ENCODE measurements at places on chromosomes 13 and 19.
A peak's percentile ranks its signal among the peaks of the same experiment; 100 is the strongest.

DNA sequence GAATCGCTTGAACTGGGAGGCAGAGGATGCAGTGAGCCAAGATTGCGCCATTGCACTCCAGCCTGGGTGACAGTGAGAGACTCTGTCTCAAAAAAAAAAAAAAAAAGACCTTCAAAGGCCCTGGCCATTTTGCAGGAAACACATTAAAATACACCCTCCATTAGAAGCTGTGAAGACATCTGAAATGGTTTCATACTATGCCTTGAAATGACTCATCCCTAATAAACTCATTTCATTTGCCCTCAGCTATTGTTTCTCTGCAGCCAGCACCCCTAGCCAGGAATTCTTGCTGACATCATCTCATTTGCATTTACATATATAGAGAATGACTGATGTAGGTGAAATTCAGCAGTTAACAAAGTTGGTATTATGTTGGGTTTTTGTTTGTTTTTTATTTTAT is 8.7 kb downstream of the EML2 start:
- no peak for DNase-seq

DNA sequence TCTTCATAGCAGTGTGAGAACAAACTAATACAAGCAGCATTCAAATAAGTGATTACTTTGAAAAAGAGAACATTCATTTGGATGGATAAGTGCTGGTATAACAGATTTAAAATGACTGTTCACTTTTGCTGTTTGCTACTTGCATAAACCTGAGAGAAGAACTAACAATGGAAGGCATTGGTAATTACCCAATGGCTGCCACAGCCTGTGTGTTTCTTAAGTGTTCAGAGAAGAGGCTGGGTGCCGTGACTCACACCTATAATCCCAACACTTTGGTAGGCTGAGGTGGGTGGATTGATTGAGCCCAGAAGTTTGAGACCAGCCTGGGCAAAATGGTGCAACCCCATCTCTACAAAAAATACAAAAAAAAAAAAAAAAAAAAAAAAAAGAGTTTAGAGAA is 4.9 kb upstream of the TEX26 start:
- no peak for DNase-seq

GRCh38 chr19:2039089-2039958 is 11.7 kb downstream of the MKNK2 start:
- no peak for DNase-seq

- DNase-seq: no peak
Measured at GRCh38 chr13:50511877-50512341, 331.6 kb downstream of the DLEU7 start.

GRCh38 chr13:51148223-51148951 is 37.3 kb upstream of the C13orf42 start:
- DNase-seq: peak; percentile 64

GRCh38 chr19:18436671-18437490 is 1.1 kb downstream of the ISYNA1 start:
- DNase-seq: peak; percentile 99

GRCh38 chr13:67223024-67223423 is 7.1 kb downstream of the PCDH9 start:
- DNase-seq: no peak

GRCh38 chr13:51804295-51805172 is 571 bp upstream of the DHRS12 start:
- peak; percentile 79 for DNase-seq

DNA sequence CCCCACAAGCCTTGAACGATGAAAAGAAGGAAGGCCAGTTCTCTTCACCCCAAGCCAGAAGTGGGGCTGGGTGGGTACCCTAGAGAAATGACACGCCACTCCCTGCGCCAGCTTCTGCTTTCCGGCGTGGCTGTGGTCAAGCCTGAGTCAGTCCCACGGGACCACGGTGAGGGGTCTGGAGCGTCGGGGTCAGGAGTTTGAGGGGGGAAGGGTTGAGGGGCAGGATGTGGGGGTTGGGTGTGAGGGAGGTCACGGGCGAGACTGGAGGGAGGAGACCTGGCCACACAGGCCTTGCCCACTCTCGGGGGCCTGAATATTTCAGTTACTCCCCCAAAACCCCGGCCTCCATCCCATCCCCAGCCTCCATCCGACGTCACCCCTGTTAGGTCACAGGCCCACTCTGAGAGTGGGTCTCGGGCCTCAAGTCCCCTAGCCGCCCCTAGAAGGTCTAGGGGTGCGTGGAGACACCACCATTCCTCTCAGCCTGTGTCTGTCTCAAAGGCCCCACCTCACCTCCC is 500 bp upstream of the IFI30 start:
- DNase-seq: no peak

DNA sequence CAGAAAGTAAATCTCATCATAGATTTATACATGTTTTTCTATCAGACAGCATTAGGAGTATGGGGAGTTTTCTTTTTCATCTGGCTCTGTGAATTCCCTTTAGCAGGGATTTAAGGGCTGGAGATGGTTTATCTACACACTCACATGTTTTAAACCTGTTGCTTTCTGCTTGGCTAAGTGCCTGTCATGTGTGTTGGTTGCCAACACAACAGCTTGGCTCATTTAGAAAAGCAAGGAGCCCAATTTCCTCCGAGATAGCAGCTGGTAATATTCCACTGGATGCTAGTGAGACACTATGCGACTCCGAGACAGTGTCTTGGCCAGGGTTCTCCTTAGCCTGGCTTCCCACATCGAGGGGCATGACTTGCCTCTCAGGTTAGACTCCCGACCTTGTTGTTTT is 83.3 kb downstream of the KLF5 start:
- no peak for DNase-seq

DNA sequence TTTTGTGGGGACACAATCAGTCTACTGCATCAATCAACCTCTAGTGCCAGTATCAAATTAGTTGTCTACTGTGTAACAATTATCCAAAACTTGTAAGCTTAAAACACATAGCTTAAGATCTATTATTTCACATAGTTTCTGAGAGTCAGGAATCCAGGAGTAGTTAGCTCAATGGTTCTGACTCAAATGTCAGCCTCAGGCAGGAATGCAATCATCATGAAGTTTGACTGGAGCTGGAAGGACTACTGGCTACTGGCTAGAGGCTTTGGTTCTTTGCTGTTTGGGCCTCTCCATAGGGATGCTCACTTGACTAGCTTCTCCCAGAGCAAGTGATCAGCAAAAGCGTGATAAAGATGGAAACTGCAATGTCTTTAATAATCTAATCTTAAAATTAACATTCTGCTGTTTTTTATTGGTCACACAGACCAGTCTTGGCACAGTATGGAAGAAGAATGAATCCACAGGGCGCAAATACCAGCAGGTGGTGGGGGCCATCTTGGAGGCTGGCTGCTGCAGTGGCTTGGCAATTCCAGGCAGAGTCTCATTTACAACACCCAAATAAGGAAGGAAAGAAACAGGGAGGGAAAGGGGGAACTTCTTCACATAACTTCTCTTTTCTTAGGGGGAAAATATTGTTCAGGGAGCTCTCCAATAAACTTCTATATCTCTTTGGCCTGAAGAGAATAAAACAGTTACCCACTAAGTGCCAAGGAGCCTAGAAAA is 15.7 kb downstream of the CAB39L start:
- DNase-seq: no peak

- peak; percentile 32 for DNase-seq
Measured at GRCh38 chr19:13078897-13079541, 23.6 kb downstream of the LYL1 start.

DNA sequence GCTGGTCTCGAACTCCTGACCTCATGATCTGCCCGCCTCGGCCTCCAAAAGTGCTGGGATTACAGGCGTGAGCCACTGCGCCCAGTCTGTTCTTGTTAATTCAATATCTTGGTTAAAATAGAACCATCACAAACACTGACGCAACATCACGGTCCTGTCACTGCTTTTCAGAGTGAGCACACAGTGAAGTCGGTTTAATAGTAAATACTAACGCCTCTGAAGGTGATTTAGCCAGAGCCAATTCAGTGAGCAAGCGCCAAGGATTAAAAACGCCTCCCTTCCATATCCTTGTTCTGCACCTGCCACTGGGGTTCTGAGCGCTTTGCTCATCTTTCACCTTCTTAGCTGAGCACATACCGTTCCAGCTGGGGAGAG is 30.3 kb downstream of the LAMP1 start:
- peak; percentile 60 for DNase-seq

GRCh38 chr19:15463861-15464371 is 428 bp downstream of the RASAL3 start:
- no peak for DNase-seq

GRCh38 chr19:16013181-16013850 is 63.0 kb upstream of the TPM4 start:
- no peak for DNase-seq

DNA sequence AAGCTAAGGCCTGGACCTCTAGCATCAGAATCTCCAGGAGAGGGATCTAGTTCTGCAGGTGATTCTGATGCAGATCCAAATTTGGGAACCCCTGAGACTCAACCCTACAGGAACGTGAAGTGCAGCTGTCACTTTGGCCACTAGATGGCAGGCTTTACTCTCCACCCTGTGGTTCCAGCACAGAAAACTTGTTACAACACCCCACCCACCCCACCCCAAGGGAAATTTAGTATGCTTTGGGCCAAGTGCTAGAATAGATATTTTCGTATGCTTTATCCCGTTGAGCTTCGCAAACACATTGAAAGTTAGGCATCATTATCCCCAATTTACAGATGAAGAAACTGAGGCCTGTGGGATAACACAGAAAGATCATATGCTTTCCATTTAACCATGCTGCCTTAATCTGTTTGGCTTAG is 232.0 kb downstream of the B3GLCT start:
- peak; percentile 71 for DNase-seq

DNA sequence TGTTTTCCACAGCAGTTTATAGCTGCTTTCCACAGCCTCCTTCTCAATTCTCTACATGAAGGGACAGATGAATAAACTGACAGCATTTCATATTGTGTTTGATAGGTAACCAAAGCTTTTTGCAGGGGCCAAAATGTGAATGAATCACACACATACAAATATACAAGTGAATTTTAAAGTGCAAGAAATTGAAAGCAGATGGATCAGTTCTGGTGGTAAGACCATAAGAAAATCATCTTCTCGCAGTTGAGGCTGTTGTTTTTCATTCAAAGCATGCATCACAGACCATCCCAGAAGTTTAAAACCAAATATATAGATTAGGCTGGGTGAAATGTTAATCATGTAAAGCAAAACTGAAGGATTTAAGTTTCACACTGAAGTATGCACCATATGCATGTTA is 1569.4 kb downstream of the PCDH9 start:
- no peak for DNase-seq

- peak; percentile 97 for DNase-seq
Measured at GRCh38 chr19:48333467-48334384, 8.4 kb downstream of the EMP3 start.

GRCh38 chr13:100835695-100836094 is 161.1 kb upstream of the TMTC4 start:
- DNase-seq: no peak

GRCh38 chr13:96533408-96533807 is 443.5 kb downstream of the HS6ST3 start:
- DNase-seq: no peak

DNA sequence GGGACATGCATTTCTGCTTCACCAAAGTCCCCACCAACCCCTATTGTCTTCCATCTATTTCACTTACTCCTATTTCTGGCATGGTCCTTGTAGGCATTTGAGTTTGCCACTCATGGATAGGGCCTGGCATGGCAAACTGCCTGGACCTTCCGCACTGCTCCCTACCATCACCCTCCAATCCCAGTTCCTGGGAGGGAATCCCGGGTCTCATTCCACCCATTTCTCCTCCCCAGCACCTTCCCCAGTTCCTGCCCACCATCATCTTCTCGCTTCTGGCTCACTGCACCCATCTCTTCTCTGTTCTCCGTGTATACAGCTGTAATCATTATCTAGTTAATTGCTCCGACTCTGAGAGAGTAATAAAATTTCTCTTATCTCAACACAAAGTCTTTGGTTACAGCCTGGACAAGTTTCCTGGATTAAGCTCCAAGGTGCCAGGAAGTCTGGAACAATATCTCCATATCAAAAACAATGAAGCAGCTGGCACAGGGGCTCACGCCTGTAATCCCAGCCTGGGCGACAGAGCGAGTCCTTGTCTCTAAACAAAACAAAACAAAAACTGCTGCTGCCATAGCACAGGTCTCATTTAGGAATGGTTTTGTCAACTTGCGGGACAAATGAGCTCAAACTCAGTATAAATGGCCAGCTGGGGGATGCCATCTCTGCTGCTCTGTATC is 17.0 kb upstream of the COX7A1 start:
- peak; percentile 97 for DNase-seq

- DNase-seq: no peak
Measured at GRCh38 chr13:59755632-59756290, 408.0 kb downstream of the DIAPH3 start.

GRCh38 chr13:71499944-71500514 is 367.0 kb downstream of the DACH1 start:
- no peak for DNase-seq

- DNase-seq: no peak
Measured at GRCh38 chr13:79749984-79750551, 269.1 kb downstream of the NDFIP2 start.

- peak; percentile 4 for DNase-seq
Measured at GRCh38 chr19:57110592-57111328, 9.0 kb upstream of the USP29 start.

DNA sequence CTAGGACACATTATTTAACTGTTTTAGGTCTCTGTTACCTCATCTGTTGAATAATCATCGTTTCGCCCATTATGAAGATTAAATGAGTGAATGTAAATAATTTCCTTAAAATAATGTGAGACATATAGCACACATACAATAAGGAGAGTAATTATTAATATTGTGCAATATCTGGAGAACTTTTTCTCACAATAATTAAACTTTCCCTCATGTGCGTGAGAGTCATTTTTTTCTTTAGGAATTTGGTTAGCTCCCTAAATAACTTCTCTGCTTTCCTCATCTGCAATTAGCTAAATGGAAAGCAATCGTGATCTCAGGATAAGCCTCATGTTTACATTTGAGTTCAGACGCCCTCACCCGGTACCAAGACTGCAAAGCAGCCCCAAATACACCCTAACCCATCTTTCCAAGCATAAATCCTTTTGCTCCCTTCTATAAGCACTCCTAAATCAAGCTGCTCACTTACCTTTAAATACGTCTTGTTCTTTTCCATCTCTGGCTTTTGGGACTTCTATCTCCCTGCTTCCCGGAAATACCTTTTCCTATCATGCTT is 78.8 kb downstream of the MZT1 start:
- DNase-seq: peak; percentile 86

DNA sequence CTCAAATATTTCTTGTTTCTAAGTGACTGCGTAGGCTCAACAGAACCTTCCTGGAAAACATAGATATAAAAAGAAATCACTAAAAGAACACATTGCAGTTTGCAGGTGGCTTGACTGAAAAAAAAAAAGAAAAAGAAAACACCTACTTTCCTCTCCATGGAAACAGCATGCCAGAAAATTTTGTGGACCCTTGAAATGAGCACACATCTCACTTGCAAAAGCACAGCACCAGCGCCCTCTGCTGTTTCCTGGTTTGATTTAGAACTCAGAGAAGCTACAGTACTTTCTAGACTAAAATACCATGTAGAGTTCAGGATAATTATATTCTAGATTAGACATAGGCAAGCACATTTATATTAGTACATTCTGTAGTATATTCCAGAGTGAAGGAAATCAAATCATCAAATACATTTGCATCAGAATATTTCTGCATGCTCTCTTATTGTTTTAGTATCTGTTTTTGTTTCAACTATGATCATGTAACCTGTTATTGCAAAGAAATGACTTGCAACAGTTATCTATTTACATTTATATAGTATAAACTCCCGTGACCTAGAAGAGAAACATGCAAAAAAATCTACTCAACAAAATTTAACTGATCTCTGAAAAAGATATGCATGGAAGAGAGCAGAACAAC is 22.3 kb upstream of the XPO4 start:
- DNase-seq: peak; percentile 94
